ENCODE measurements at places on chromosomes 1 and 21.

- DNase-seq: no peak
Observed at GRCh38 chr21:26686278-26686677, 113.2 kb upstream of the CYYR1 start.

DNA sequence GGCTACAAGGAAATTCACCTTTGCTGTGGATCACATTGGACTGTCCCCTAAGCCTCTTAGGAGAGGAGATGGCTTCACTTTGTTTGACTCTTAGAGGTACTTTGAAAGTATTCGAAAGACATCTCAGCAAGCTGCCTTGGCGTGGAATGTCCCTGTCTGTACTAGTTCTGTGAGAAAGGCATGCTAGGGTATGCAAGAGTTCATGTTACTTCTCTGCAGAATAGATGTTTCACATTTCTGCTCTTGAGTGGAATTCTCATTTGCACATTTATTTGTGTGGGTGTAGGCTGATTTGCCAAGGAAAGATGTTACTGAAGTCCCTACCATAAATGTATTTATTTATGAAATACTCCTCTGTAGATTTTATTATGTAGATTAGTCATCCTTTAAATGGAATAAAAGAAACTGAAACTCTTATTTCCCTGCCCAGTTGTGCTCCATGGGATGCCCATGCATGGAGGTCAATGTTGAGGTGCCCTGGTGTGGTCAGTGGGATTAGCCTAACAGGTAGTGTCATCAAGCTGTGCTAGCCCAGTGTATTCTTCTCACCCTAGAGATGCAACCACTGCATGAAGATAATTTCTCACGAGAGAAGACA is 13.8 kb downstream of the MIA3 start:
- no peak for DNase-seq

DNA sequence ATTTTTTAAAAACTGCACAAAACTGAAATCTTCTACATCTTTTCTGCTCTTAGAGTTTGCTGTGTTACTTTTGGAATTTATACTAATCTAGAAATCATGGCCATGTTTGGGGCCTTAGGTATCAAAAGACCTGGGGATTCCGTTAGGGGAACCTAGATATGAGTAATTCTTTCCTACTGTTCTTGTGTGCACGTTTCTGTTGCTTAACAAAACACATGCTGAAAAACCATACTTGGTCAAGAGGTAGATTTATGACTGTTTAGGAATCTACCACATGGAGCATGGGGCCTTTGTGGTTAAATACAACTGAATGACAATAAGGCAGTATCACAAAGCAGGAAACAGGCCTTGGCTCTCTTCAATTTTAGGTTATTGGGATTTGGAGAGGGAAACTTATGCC is 291.9 kb upstream of the USP25 start:
- no peak for DNase-seq

DNA sequence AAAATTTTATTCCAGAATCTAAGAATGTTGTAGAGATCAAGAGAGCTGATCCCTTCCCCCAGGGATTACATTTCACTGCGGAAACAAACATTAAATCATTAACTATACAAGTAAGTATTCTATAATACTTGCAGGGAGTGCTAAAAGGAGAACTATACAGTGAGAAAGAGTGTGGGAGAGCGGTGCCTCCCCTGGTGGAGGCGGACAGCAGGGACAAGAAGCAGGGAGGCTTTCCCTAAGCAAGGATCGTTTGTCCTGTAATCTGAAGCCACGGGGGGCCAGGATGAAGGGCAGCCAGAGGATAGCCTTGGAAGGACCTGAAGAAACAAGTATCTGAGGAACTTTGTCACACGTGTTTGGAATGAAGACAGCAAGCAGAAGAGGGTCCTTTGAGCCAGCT is 40.1 kb downstream of the SLC9C2 start:
- no peak for DNase-seq

DNA sequence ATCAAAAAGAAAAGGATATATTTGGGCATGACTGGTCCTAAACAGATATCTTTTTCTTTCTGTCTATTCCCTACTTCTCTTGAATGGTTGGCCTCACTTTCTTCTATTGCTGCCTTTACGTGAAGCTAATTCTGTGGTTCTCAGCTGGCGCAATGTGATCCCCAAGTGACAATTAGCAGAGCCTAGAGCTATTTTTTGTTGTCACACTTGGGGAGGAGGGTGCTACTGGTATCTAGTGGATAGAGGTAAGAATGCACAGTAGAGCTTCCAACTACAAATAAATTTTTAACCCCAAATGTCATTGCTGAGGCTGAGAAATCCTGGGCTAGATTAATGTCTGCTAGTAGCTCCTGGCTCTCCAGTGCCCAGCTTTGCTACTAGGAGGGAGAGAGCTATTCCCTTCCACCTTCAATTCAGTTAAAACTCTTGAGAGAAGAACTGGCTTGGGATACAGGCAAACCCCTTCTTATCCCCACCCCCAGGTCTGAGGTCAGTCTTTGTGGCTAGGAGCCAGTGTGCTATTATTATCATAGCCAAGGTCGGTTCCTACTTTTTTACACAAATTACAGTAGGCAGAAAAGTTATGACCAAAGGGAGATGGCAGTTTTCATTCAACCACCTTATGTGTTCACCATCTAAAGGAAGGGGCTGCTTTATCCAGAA is 102.1 kb downstream of the SNX7 start:
- DNase-seq: no peak

DNA sequence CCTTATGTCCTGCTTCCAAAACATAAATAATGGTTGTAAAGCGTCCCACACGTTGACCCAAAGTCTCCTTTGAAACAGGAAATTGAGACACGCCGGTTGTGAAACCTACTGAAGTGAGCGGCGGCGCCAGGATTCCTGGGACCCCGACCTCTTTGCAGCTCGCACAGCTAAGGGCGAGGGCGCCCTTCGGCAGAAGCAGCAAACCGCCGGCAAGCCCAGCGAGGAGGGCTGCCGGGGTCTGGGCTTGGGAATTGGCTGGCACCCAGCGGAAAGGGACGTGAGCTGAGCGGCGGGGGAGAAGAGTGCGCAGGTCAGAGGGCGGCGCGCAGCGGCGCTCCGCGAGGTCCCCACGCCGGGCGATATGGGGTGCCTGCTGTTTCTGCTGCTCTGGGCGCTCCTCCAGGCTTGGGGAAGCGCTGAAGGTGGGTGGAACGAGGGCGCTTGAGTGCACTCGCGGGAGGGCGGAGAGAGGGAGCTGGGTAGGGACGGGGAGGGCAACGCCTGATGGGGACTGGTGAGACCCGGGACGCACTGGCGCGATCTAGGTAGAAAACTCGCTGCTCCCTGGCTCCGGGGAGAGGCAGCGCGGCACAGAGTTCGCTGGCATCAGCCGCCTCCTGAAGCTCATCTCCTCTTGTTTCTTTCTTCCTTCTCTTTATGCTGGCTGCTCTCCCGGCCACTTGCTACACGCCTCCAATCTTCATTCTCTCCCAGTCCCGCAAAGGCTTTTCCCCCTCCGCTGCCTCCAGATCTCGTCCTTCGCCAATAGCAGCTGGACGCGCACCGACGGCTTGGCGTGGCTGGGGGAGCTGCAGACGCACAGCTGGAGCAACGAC is at the start of gene CD1D:
Gene CD1D, plus strand, starts transcription at position 155 of the 836 bp plus-strand sequence. Its CDS starts 207 bp downstream, at position 362.
- DNase-seq: no peak

DNA sequence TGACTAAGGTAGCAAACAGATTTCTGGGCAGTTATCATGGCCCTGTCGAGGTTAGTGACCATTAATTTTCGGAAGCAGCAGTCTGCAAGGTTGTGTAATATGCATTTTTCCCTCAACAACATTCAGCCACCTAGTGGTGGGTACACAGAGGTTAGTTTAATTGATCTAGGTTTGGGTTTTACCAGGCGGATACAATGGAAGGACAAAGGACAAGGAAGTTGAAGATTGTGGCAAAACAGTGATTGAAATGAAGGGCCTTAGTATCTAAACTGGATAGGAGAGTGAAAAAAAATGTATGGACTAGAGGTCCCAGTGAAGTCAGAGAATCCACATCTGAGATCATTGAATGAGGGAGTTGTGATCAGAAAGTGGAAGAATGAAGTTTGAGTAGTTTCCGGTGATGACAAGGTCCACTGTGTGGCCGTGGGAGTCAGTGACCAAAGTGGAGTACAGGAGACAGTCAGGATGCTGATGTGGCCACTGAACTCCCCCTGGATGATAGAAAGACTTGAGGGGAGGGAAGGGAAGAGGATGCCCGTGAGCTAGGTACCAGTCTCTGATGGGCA is 2.8 kb downstream of the ARMH1 start:
- no peak for DNase-seq

DNA sequence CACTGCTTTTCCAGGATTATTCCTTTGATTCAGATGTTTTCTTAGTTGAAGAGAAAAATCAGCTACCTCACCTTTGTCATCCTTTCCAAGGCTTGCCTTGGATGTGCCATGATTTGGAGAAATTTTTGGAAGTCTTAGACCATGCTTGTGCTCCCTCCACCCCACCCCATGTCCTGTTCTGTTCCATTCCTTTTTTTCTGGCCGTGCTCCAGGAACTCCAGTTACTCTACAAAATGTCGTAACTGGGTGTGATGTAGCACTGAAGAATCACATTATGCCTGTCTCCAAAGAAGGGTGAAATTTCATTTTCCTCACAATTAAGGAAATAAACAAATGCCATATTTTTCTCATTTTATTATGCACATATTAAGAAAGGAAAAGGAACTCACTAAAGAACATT is 217.8 kb upstream of the ZRANB2 start:
- DNase-seq: no peak

DNA sequence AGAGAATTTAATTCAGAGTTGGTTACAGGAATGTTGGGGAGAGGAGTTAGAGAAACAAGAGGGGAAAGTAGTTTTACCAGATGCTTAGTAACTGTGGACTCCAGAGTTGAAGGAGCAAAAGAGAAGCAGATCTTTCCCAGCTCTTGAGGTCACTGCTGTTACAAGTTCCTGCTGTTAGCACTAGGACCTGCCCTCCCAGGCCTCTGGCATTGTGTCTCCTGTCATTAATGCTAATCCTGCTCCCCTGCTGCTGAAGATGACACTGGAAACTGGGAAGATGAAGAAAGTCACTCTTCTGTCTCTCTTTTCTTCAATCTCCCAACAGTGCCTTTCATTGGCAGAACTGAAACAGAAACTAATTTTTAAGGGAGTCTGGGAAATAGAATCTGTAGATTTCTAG is 845.6 kb downstream of the ADGRL2 start:
- no peak for DNase-seq

DNA sequence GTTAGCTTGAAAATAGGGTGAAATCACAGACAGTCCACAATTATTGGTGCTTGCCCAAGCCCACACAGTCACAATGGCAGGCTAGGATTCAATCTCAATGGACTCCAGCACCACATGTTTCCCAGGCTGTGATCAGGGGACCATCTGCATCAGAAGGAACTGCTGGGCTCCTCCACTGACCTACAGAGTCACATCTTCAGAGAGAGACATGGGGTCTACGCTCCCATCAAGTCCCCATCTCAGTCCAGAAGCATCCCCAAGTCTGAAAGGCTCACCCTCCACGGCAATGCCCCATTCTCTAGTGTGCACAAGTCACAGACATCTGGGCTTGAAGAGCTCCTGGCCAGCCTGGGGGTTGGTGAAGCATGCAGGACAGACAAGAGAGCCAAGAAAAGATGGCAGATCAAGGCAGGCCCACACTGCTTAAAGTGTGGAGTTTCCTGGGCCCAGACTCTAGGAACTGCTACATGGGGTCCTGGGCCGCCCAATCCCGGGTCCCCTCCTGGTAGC is 262.5 kb downstream of the NPHP4 start:
- no peak for DNase-seq

- DNase-seq: no peak
Observed at GRCh38 chr21:44730028-44730395, 18.6 kb upstream of the TSPEAR start.

GRCh38 chr21:14554948-14555347 is 8.8 kb upstream of the SAMSN1 start:
- no peak for DNase-seq

GRCh38 chr1:86396498-86396890 is 371 bp upstream of the ODF2L start:
- DNase-seq: no peak

GRCh38 chr1:162847839-162848453 is 13.0 kb downstream of the CCDC190 start:
- DNase-seq: no peak
